ENCODE measurements at places on chromosomes 2 and 18.

DNA sequence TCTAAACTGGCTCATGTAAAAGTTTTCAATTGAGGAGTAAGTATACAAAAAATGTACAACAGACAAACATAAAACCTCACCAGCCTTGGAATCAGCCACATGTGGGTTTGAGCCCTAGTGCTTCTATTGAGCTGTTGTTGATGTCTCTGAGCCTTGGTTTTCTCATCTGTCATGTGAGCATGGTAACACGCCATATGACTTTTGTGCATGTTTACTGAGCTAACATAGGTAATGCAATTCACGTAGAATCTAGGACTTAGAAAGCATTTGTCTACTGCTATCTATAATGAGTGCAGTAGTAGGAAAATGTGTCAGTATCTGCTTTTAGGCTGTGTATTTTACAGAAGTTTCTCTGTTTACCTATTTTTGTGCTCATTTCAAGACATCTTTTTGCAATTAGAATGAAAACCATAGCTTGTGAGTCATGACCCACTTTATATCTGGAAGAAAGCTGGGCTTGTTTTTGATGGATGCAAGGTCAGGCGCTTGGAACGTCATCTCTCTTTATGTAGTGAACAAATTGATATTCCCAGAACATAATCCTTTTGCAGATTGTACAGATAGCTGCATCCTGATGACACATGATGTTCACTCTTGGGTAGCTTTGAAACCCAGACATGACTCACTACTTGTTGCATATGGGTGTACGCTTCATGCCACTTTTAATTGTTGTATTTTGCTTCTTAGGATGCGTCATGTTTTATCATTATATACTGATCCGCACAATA lies 94.3 kb downstream of the RNF144A start:
- DNase-seq, result peak; percentile 50

- DNase-seq, result peak; percentile 90
These were observed 9.4 kb downstream of the CTIF start for GRCh38 chr18:48548011-48548771.

GRCh38 chr18:55221622-55222021 lies 262.4 kb upstream of the CCDC68 start:
- DNase-seq, result no peak

- no peak for DNase-seq
These were observed 10.0 kb upstream of the LAPTM4A start for GRCh38 chr2:20061476-20061875.

- DNase-seq, result peak; percentile 32
These were observed 19.4 kb downstream of the SFTPB start for GRCh38 chr2:85648619-85649018.

- peak; percentile 46 for DNase-seq
These were observed 145.5 kb downstream of the ADCYAP1 start for GRCh38 chr18:1050012-1050657.
